Prostate gland (tissue), 2 donors: ENCODE measurements at places on chromosomes 5 and 9. TPM values are rescaled to one million over a fixed set of nuclear protein-coding genes. Genes with fewer than 3 reads are reported as not detected.
A peak's percentile ranks its signal among the peaks of the same experiment; 100 is the strongest.

Gene FCN2
- total RNA-seq = 2.4 TPM

GRCh38 chr9:138100711-138101350, 223.2 kb downstream of the CACNA1B start:
- no peaks in the 10 kb centered on the region for H3K4me1 ChIP-seq
- DNase-seq = no peak
- H3K27ac ChIP-seq = no peak overlapping the region
- no peaks in the 10 kb centered on the region for H3K27me3 ChIP-seq
- no peaks in the 10 kb centered on the region for H3K36me3 ChIP-seq
- H3K4me3 ChIP-seq = no peak overlapping the region

DNA sequence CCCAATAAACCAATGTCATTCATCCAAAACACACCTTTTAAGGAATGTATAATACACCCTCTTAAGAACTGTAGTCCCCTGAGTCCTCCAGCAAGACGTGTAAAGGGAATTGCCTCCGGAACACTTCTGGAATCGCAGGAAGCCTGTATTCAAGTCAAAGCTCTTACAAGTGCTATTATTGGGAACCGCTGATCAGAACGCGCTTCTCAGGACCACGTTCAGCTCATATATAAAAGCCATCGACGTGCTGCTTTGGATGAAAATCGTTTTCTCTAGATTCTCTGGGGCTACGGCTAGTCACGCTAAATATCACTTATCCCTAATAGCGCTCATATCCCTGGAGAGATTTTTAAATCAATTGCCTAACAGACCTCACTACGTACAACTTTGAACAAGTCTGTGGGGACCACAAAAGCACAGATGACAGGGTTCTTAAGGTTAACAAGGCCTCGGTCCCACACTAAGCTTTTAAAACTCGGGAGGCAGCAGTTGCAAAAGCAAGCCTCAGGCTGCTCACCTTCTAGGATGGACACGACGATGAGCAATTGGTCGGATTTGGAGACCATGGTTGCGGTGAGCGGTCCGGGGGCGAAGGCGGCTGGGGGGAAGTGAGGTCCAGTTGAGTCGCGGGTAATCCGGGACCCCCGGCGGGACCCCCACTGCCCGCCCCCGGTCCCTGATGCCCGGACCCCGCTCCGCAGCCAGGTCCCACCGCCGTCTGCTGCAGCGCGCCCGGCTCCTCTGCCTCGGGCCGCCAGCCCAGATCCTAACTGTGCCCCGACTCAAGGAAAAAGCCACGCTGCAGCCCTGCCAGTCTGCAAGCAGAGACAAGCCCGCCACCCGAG, 548 bp downstream of the CEP120 start:
- peak overlapping the region; percentile 85 for H3K27ac ChIP-seq
- DNase-seq = peak; percentile 11
- no peaks in the 10 kb centered on the region for H3K4me1 ChIP-seq
- H3K36me3 ChIP-seq = no peaks in the 10 kb centered on the region
- H3K27me3 ChIP-seq = no peaks in the 10 kb centered on the region

- no peak overlapping the region for H3K4me3 ChIP-seq
- no peaks in the 10 kb centered on the region for H3K27me3 ChIP-seq
- DNase-seq = no peak
- H3K4me1 ChIP-seq = no peaks in the 10 kb centered on the region
- H3K27ac ChIP-seq = no peak overlapping the region
Observed at GRCh38 chr9:110447476-110447875, 109.8 kb upstream of the TXNDC8 start.

GRCh38 chr9:37324261-37324683, 98.2 kb upstream of the GRHPR start:
- H3K4me1 ChIP-seq = no peaks in the 10 kb centered on the region
- H3K4me3 ChIP-seq = no peak overlapping the region
- no peaks in the 10 kb centered on the region for H3K27me3 ChIP-seq
- H3K27ac ChIP-seq = no peak overlapping the region
- DNase-seq = no peak

- no peak overlapping the region for H3K27ac ChIP-seq
- H3K36me3 ChIP-seq = no peaks in the 10 kb centered on the region
- peaks cover 3% of the 10 kb centered on the region for H3K4me1 ChIP-seq
- DNase-seq = peak; percentile 78
- no peak overlapping the region for H3K4me3 ChIP-seq
Observed at GRCh38 chr9:137067860-137068538, 2.4 kb downstream of the SAPCD2 start.

DNA sequence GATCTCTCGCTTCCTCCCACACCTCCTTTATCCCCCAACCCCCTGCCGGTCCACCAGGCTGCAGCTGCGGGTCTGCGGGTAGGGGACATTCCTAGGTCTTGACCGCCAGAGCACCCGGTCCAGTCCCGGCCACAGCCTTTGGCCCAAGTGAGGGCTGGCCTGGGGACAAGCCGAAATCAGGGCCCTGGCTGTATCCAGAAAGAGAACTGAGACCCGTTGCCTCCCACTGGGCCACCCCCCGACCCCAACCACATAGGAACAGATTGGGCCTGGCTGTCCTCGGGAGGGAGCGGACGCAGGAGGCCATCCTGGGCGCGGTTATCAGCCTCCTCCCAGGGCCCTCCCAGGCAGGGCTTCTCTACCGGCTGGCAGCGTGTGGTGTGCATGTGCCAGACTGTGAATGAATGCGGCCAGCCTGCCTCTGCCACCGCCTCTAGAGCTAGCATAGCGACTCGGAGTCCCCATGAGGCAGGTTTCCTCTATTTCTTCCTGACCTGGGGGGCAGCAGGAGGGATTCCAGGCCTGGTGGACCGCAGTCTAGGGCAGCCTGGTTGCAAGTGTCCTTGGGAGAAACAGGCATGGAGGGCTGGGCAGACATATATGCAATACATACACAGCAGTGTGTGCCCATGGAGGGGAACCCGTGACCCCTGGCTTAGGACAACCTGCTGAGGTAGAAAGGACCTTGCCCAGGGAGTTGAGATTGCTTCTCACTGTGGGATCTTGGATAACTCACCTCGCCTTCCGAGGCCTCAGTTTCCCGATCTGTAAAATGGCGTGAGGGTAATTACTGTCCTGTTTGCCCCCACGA, 1.2 kb downstream of the N4BP3 start:
- no peak for DNase-seq
- no peaks in the 10 kb centered on the region for H3K27me3 ChIP-seq
- H3K4me1 ChIP-seq = no peaks in the 10 kb centered on the region
